ENCODE measurements at places on chromosomes 4 and X.
A peak's percentile ranks its signal among the peaks of the same experiment; 100 is the strongest.

GRCh38 chrX:11254417-11255109, 38.6 kb upstream of the AMELX start:
- ATAC-seq = no peak

DNA sequence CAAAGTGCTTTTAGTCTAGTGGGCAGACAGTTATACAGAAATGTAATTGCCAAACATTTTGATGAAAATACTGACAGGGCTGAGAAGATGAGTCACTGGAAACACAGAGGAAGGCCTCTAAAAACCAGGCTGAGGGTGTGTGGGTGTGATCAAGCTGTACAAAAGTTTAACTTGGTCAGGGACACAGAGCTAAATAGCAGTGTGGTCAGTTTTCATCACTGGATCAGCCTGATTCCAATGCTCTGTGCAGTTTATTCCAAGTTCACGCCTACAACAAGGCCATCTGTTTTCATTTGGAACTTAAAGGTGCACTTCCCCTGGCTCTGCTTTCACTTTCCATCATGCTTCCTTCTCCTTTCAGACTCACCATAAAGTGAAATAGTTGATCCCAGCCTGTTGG, 10.6 kb downstream of the CENPVL3 start:
- ATAC-seq = no peak

- ATAC-seq = peak; percentile 59
These were observed 144.5 kb downstream of the SMIM20 start for GRCh38 chr4:26058537-26058936.

DNA sequence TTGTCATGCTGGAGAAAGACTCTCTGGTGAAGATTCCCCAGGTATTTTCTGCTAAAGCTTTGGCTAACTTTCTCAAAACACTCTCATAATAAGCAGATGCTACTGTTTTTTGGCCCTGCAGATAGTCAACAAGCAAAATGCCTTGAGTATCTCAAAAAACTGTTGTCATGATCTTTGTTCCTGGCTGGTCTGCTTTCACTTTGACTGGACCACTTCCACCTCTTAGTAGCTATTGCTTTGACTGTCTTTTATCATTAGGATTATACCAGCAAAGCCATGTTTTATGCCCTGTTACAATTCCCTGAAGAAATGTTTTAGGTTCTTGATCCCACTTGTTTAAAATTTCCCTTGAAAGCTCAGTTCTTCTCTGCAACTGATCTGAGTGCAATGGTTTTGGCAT, 231.5 kb downstream of the SLC7A11 start:
- ATAC-seq = no peak
